GM13976 (cell line): ENCODE measurements at places on chromosomes 4 and X.

DNA sequence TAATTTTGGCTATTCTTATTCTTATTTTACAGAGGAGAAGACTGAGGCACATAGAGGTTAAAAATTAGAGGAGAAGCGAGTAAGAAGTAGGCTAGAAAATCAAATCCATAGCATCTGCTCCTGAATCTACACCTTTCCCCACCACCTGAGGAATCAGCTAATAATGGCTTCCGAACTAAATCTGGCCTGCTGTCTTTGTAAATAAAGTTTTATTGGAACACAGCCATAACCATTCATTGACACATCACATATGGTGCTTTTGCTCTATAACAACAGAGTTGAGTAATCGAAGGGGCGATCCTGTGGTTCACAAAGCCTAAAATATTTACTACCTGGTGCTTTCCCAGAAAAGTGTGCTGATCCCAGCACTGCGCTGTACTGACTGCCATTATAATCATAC is 38.2 kb downstream of the F11 start:
- no peak for DNase-seq

DNA sequence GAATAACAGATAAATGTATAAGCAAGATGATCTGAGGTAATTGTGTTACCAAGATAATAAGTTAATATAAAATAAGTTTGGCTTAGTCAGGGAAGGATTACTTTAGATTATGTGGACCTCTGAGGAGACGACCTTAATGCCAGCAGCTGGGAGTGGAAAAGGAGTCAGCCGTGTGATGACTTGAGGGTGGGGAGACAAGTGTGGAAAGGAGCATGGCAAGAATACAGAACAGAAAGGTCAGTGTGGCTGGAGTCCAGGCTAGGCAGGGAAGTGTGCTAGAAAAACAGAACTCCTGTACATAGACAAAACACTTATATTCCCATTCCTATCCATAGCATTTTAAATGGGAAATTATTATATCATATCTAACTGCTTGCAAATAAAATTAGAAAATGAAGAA is 138.8 kb downstream of the PDLIM5 start:
- DNase-seq: no peak

GRCh38 chrX:30153881-30154260 is 61.5 kb upstream of the MAGEB2 start:
- no peak for DNase-seq

- no peak for DNase-seq
These were observed 9.4 kb upstream of the CCNQ start for GRCh38 chrX:153608376-153608775.

DNA sequence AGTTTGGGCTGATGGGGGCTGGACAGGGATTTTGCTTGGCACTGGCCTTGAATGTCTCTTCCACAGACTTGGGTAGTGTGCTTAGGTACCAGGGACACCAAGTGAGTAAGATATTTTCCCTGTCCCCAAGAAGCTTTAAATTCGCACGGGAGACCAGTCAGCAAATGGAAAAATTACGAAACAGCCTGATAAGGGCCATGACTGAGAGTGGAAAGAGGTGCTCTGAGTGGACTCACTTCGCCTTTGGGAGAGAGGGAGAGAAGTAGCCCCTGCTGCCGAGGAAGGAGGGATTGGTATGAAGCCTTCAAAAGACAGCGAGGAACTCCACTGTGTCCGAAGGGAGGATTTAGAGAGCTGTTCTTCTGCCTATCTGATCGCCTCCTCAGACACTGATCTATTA is 2.6 kb downstream of the LSM6 start:
- no peak for DNase-seq

DNA sequence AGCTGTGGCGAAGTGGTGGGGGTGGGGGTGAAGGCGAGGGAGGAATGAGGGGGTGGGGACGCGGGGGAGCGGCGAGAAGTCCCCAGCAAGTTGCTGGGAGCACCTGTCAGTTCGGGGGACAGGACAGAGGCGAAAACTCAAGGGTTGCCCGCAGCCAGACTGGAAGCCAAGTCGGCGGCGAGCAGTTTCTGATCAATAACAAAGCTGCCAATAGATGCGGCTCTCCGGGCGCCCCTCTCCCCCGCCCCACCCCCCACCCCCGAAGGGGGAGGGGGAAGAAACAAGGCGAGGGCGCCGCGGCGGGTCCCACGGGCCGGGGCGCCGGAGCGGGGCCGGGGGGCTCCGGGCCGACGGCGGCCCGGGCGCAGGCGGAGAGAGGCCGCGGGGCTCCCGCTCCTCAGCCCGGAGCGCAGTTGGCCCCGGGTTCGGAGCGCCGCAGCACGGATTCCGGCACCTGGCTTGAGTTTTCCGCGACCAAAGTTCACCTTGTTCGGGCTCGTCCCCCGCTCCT is 379 bp downstream of the PDGFC start:
- peak; percentile 36 for DNase-seq

GRCh38 chr4:184857441-184858121 is 31.8 kb upstream of the ACSL1 start:
- no peak for DNase-seq

GRCh38 chr4:75251547-75251946 is 262.7 kb downstream of the RCHY1 start:
- DNase-seq: peak; percentile 15

DNA sequence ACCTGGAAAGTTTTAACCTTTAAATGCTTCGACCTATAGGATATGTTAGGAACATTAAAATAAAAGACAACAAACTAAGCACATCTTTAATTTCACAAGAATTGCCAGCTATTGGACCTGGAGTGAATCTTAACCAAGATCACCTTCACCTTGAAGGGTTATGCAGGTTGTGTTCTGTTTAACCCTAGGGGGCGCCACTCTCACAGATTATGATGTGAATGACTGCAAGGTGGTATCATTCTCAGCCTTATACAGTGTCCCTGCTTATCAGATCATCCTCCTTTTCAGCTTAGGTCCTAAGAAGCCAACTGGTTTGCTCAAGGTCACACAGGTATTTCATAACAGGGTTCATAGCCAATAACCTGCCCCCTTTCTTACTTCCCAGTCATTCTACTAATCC is 23.5 kb downstream of the INTS6L start:
- no peak for DNase-seq

DNA sequence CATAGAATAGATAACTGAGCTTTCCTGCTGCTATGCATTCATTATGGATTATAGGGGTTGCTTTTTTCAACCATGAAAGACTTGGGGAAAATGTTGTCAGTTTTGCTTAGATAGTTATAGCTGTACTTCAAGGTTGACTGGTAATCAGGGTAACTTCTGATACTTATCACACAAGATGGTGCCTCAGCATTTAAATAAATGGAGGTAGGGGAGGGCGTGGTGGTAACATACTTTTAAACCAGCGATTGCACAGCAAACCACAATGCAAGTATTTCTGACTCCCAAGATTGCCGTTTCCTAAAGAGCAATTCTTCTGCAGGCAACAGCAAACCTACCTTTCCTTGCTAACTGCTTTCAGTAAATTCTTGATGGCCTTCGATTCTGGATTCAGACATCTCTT is 1.3 kb downstream of the CXCL10 start:
- no peak for DNase-seq

- DNase-seq: no peak
These were observed 42.8 kb downstream of the CUL4B start for GRCh38 chrX:120517936-120518335.

DNA sequence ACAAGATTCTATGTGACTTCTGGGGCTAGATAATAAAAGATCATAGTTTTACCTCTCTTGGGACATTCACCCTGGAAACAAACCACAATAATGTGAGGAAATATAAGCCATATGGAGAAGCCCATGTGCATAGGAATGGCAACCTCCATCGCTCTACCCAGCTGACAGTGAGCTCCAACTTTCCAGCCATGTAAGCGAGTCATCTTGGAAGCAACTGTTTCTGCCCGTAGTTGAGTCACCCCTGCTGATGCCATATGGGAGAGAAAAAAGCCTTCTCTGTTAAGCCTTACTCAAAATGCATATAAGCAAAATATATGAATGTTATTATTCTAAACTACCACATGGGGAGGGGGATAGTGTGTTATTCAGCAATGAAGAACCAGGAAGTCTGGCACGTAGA is 31.4 kb upstream of the RELL1 start:
- no peak for DNase-seq

- DNase-seq: no peak
These were observed 70.1 kb downstream of the PCYT1B start for GRCh38 chrX:24577091-24577490.

DNA sequence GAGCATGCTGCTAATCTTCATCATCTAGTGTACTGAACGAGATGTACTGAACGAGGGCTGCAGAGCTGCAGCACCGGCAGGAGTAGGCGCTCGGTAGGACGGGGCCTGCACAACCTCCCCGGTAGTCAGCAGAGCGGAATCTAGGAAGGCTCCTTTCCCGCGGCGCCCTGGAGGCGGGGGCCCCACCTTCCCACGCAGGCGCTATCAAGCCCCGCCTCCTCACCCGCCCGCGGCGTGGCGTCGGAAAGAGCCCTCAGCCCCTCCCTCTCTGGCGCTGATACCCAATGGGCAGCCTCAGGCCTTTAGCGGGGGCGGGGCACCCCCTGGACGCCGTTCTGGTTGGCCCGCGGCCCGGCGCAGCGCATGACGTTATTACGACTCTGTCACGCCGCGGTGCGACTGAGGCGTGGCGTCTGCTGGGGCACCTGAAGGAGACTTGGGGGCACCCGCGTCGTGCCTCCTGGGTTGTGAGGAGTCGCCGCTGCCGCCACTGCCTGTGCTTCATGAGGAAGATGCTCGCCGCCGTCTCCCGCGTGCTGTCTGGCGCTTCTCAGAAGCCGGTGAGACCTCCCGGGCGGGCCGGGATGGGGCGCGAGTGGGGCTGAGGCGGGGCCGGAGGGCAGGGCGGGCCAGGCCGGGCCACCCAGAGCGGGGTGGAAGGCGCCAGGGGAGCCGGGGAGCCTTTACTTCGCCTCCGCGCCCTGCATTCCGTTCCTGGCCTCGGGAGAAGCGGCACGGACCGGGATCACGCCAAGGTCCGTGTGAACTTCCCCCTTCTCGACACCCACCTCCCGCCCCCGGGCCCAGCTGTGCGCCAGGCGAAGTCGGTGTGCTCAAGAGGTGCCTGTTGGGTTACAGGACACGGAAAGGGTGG is at the start of gene PDHA1:
TSS of gene PDHA1 (plus strand) at position 393 of the 874 bp plus-strand sequence. CDS start at position 504, 111 bp downstream.
- DNase-seq: peak; percentile 91

- peak; percentile 68 for DNase-seq
These were observed 144.6 kb upstream of the NOCT start for GRCh38 chr4:138870737-138871554.

GRCh38 chr4:102497986-102498385 is 3.2 kb upstream of the NFKB1 start:
- DNase-seq: no peak

DNA sequence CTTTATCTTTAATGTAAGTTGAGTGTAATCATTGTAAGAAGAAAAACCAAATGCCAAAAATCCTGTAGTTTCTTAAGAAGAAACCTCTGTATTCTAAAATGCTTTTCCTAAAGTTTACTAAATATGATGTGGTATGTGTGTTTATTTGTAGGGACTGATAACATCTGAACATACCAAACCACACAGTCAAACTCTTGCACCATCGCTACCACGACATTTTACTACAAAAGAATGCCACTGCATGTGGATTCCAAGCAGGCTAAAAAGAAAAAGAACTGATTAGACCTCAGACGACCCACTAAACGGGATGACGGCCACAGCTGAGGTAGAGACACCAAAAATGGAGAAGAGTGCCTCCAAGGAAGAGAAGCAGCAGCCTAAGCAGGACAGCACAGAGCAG is 46.1 kb downstream of the LAS1L start:
- no peak for DNase-seq

DNA sequence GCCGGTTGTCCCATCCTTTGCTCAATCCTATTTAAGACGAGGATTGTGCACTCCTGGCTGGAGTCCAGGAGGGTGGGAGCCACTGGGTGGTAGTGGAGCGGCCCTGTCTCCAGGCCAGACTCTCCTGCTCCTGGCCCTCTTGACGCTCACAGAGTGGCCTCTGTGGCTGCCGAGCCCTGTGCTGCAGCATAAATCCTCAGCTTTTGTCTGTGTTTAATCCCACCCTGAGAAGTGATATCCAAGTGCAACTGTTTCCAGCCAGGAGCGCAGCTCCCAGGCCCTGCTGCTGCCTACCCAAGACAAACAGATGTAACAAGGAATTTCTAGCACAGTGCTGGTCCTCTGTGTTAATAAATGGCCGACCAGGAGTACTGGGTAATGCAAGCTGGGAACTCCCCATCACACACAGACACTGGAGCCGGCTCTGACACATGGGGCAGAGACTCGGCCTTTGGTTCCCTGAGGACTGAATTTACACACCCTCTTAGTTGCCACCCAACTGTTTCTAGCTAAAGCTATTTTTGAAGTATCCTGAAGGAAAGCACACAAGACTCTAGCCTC is 85.3 kb downstream of the GATB start:
- DNase-seq: no peak

DNA sequence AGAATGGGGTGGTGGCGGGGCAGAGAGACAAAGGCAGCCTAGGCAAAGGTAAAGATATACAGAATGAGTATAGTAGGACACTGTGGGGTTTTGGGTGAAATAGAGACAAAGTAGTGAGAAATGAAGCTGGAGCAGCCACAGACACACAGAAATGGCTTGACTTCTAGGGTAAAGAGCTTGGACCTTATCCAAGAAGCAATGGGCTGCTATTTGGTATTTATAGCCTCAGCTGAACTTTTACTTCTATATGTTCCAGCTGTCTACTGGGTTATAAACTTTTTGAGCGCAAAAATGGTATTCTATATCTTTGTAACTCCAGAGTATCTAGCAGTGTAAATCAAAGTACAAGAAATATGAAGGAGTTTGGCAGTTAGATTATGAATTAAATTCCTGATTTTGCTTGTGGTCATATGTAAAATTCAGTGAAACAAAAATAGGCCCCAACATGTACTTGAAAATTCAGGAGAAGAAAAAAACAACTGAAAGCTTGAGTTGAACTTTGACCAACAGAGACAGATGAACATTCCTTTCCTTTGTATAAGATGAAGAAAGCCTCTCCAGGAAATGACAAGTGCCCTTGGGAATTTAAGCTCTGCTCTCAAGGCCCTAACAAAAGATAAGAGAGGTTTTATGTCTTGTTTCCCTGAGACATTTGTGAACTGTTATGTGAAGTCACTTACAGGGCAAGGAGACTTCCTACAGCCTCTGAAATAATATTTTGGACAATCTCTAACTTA is 354.1 kb downstream of the CHIC1 start:
- no peak for DNase-seq

DNA sequence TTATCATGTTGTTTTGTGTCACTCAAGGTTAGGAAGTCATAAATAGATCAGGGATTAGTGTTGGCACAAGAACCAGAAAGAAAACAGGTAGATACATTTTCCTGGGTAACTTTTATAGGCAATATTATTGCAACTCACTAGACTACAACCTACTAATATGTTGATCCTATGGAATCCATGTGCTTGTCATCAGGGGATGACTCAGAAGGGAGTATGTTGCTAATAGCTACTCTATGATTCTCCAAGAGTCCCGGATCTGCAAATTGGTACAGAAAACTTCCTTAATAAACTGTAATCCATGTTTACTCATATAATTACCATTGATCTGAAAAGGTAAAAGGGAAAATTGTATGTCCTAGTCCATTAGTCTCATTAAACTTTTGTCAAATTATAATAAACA is 11.7 kb upstream of the GNRHR start:
- no peak for DNase-seq

- DNase-seq: no peak
These were observed 150.3 kb downstream of the DCTD start for GRCh38 chr4:182766857-182767250.
